ENCODE measurements at places on chromosomes 3 and 15.

- no peak for DNase-seq
Measured at GRCh38 chr3:170737498-170738162, 132.4 kb downstream of the RPL22L1 start.

- DNase-seq: no peak
Measured at GRCh38 chr15:82313446-82313845, 35.8 kb downstream of the GOLGA6L10 start.

- no peak for DNase-seq
Measured at GRCh38 chr15:87287156-87287555, 969.4 kb downstream of the NTRK3 start.

DNA sequence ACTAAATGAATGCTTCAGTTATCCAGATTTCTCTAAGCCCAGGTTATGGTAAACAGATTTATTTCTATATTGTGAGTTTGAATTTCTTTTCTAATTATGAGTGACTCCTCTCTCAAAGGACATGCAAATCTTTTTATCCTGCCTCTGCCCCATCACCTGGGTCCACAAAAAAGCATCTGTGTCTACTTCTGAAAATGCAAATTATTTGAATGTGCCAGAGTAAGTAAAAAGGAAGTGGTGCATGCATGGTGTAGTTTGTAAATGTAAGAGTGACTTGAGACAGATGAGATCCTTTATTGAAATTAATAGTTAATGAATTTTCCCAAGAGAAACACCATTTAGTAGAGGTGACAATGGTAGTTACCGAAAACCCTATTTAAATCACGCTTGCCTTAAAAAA, 26.9 kb downstream of the MCTP2 start:
- DNase-seq: no peak

DNA sequence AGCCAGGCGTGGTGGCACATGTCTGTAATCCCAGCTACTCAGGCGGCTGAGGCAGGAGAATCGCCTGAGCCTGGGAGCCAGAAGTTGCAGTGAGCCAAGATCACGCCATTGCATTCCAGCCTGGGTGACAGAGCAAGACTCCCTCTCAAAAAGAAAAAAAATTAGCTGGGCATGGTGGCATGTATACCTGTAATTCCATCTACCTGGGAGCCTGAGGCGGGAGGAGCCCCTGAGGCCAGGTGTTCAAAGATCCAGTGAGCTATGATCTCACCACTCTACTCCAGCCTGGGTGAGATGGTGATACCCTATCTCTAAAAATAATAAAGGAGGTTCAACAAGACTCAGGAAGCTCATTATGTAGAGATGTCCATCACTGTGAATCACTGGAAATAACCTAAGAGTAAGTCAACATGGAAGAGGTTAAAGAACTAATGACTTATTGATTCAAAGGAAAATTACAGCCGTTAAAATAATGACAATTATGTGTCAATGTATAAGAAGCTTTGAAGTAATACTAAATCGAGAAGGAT, 19.8 kb upstream of the RAB7A start:
- DNase-seq: no peak

GRCh38 chr15:60414016-60414682, 16.4 kb upstream of the ANXA2 start:
- no peak for DNase-seq

DNA sequence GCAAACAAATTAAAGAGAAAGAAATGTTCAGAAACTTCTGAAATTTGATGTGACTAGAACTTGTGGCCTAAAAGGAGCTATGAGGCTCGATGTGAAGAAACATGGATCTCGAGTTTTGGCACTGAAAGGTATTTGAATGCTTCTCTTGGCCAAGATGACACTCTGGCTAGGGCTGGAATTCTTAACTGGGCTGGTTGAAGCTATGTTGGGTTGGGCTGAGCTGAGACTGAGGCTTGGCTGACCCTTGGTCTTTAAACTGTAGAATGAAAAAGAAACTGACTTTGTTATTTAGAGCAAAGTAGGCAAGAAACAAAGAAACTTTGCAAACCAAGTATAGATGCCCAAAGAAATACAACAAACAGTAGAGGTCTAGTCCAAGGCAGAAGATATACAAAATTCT, 28.1 kb upstream of the CLDN16 start:
- DNase-seq: no peak

- DNase-seq: peak; percentile 5
Measured at GRCh38 chr15:58064980-58065444, 499 bp downstream of the ALDH1A2 start.

- DNase-seq: no peak
Measured at GRCh38 chr15:48856942-48857341, 21.0 kb upstream of the EID1 start.

DNA sequence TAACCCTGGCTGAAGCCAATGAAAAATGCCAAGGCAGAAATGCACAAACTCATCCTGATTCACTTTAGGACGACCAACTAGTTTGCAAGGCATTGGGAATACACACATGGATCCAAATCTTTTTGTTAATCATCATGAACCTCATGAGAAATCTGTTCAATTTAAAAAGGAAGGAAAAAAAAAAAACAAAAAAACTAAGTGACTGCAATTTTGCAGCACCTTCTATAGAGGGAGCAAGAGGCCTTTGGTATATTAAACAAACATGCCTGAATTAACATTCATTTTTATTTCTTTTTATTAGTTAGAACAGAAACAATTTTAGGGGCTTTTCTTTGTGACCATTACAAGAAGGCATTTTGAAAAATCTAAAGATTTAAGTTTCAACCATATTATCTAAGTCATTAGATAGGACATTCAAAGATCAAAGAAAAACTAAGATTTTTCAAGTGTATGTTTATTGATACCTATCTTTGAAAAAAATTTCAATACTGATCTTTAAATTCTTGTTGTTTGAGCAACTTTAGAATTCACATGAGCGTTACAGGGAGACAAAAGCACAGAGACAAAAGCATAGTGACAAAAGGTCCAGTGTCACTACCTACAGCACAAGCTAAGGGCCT, 182.4 kb downstream of the CBLB start:
- no peak for DNase-seq

DNA sequence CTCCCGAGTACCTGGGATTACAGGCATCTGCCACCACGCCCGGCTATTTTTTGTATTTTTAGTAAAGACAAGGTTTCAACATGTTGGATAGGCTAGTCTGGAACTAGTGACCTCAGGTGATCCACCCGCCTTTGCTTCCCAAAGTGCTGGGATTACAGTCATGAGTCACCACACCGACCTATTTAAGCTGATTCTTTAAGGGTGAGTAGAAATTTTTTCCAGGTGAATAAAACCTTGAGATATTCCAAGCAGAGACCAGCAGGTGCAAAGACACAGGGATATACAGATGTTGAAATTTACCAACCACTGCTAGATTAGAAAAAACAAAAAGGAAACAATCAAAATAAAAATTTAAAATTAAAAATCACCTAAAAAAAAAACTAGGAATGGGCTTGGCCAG, 74.4 kb upstream of the CHRNB4 start:
- DNase-seq: no peak

- no peak for DNase-seq
Measured at GRCh38 chr15:87733541-87733941, 523.0 kb downstream of the NTRK3 start.

DNA sequence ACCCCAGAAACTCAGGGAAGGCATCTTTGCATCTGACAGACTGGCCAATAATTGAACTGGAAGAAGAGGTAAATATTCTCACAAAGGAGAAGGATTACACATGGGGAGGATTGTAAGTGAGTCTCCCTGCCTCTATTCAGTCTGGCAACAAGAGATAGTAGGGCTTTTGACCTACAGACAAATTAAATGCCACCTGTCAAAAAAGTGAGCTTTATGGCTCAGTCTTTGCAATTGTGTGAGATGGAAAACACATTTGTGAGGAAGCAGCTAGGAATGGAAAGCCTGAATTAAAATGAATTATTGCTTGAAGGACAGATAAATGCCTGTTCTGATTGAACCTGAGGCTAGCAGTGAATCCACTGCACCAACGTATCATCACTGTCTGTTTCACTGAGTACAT, 173.3 kb upstream of the GOLIM4 start:
- no peak for DNase-seq

DNA sequence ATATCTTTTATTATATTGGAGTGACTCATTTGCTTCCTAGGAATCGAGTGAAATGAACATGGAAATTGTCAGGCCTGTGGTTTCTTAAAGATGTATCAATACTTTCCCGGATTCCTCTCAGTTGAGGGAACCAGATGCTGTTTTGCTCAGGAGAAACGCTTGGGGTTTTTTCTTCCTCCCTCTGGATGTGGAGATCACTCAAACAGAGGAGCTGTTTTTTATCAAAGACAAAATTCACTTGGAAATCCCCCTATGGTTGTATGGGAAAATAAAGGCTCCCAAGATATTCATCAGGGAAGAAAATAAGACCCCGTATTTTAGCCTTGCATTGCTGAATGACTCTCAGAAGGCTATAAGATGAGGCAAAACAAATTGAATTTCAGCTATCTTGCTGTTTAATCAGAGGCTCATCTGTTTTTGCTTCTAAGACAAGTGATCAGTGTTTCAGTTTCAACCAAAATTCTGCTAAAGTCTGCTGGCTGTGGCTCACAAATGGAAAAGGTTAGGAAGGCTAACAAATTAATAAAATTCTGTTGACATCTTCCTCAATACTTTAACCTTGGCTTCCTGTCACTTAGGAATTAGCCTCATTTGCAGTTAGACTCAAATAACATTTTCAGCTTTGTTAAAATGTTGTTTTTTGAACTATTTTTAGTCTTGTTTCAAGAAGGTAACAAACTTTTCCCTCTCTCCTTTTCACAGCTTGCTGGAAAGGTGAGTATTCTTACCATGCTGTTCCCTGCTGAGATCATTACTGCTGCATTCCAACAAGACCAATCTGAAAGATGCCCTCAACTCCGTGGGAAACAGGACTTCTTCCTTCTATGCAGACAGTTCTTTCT, 83.6 kb downstream of the COL6A5 start:
- DNase-seq: no peak

GRCh38 chr3:172236771-172237742, 197.7 kb downstream of the FNDC3B start:
- DNase-seq: no peak

GRCh38 chr15:65384895-65385869, 7.4 kb upstream of the IGDCC3 start:
- DNase-seq: peak; percentile 85

All from stimulated activated CD4-positive, alpha-beta T cell treated with anti-CD3 and anti-CD28 coated beads, Interleukin-2, amount 100 ng/mL, for 24 hours (primary cell).